ENCODE measurements at places on chromosomes 7 and 10.

DNA sequence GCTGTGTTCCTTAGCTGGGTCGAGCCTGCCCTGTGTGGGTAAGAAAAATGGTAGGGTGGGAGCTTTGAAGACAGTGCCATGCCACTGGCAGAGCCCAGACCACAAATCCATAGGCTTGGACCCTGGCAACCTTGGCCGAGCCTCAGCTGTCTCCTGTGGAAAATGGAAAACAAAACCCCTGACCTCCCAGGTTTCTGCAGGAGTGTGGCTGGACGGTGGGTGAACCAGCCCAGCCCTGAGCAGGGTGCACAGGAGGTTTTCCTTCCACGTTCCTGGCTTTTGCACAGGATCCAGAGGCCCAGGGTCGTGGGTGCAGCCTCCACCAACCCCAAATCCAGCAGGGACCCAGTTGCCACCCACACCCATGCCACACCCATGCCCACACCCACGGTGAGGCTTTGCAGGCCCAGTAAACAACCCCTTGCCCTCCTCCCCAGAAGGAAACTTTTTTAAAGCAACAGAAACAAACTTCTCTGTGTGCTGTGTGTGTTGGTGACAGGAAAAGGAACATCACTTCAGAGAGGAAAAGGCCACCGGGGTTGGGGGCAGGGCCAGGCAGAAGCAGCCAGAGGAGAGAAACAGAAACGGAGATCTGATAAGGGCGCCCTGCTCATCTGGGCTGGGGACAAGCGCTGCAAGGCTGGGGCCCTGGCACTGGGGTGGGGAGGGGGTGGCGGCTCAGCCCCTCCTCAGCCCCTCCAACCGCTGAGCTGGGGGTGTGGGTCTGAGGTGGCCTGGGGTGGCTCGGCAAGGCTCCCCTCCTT is 20.7 kb upstream of the ZMIZ1 start:
- DNase-seq, result peak; percentile 74

DNA sequence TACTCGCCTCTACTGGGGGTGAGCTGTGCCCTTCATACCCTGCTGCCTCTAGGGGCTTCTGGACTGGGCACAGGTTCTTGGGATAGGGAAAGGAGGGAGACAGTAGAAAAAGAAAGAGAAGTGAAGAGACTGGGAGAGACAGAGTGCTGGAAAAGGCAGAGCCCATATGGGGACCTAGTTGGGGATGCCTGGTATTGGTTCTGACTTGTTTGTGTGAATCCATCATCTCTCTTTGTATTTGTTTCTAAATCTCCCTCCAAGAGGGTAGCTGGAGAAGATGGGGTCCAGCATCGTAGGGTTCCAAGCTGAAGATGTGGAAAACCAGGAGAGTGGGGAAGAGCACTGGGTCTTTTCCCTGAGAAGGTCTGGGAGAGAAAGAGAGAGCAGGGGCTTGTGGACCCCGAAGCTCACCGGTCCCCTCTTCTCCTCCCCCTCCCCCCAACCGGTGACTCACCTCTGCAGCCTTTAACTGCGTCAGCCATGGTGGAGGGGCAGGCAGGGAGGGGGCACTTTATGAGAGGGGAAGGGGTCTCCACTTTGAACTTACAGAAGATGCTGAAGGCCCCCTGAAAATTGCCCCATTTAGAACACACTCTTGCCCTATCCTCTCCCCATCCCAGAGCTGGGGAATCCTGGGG is 3.2 kb upstream of the VGF start:
- DNase-seq, result peak; percentile 49

DNA sequence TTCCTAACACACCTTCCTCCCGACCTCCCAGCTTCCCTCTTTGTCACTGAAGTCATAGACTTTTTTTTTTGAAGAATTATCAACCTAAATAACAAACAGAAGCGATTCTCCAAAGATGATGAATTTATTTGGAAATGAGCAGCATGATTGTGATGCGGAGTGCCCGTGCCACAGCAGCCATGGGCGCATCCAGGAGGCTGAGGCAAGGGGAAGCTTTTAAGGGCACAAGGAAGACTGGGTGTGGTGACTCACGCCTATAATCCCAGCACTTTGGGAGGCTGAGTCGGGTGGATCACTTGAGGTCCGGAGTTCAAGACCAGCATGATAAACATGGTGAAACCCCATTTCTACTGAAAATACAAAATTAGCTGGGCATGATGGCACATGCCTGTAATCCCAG is 16.2 kb upstream of the GIMAP8 start:
- DNase-seq, result no peak

GRCh38 chr10:101803511-101803910 is 14.7 kb downstream of the OGA start:
- DNase-seq, result no peak

GRCh38 chr10:110764793-110765512 is 106.8 kb upstream of the PDCD4 start:
- no peak for DNase-seq

GRCh38 chr10:116712519-116712918 is 29.8 kb downstream of the HSPA12A start:
- no peak for DNase-seq

- no peak for DNase-seq
Measured at GRCh38 chr7:134014935-134015334, 112.2 kb upstream of the LRGUK start.

GRCh38 chr7:153564391-153564790 is 487.8 kb upstream of the DPP6 start:
- DNase-seq, result no peak

DNA sequence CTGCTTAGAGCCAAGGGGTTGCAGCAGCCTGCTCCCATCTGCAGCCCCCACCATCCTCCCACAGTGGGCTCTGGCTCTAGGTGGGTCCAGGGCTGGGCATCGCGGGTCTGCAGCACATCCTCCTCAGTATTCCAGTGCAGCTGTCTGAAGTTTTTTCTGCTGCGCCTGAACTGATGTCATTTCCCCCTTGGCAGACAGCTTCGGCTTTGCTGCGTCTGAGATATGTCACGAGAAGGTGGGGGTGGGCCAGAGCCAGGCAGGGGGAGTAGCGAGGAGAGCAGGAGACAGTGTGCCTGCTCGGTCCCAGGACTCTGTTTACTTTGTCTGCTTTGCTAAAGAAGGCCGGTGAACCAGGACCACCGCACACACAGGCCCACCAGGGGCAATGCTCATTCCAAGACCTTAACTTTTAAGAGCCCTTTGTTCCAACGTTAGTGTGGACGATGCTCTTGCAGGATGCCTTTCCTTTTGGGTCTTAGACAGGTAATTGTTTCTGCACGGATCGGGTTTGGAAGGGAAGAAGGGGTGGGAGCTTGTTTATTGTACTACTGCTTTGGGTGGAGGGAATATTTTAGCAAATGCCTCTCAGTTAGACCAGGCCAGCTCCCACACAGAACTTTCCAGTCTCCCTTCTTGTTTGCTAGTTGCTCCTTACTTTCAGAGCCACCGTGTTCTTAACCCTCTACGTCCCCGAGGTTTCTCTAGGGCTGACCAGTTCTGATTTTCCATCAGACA is 32.4 kb downstream of the WBP1L start:
- peak; percentile 36 for DNase-seq

- no peak for DNase-seq
Measured at GRCh38 chr7:2812114-2812487, 32.0 kb downstream of the GNA12 start.

DNA sequence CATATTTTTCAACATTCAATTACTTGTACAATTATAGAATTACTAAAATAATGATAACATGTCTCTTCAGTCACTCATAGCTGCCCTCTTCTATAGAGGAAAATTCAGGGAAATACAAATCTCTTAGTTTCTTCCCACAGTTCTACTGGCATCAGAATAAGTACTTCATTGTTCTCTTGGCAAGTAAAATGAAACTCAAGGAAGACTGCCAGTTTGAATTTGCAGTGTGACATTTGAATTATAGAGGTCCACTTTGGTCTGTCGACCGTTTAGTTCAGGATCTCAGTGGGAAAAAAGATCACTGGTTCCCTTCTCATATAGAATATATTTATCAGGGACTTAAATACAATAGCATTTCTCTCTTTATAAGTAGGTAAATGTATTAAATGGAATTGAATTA is 114.5 kb downstream of the PON1 start:
- DNase-seq, result no peak

DNA sequence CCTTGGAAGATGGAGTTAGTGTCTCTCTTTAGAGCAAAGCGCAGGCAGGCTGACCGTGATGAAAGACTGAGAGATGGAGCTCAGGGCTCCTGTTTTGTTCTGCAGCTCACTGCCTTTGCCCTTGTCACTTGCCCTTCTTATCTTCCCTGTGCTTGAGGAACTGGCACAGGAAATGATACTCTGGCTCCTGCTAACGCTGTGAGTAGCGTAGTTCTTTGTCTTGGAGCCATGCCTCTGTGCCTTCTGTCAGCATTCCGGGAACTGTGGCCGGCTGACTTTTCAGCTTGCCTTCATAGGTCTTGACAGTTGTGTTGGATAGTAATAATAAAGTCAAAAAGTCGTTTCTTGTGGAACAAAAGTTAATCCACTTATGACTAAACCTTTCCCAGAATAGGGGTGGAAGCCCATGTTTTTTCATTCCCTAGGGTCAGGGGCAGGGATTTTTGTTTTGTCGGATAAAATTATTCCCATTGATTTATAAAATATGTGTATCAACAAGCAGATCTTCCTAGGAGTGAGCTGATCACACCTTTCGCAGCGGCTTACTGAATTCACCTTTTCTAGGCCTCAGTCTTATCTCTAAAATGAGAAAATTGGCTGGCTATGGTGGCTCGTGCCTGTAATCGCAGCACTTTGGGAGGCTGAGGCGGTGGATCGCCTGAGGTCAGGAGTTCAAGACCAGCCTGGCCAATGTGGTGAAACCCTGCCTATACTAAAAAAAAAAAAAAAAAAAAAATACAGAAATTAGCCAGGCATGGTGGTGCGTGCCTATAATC is 16.6 kb upstream of the TMEM236 start:
- no peak for DNase-seq

- DNase-seq, result no peak
Measured at GRCh38 chr7:108592646-108593201, 23.1 kb downstream of the DNAJB9 start.

GRCh38 chr7:68984306-68984705 is 614.0 kb upstream of the AUTS2 start:
- no peak for DNase-seq

GRCh38 chr7:68088879-68089278 is 1092.2 kb downstream of the TYW1 start:
- DNase-seq, result no peak

- peak; percentile 18 for DNase-seq
Measured at GRCh38 chr10:112886463-112886862, 63.6 kb upstream of the TCF7L2 start.

- peak; percentile 1 for DNase-seq
Measured at GRCh38 chr7:121604627-121605316, 208.7 kb upstream of the FAM3C start.

GRCh38 chr10:49359349-49360270 is 36.3 kb downstream of the DRGX start:
- DNase-seq, result peak; percentile 78

DNA sequence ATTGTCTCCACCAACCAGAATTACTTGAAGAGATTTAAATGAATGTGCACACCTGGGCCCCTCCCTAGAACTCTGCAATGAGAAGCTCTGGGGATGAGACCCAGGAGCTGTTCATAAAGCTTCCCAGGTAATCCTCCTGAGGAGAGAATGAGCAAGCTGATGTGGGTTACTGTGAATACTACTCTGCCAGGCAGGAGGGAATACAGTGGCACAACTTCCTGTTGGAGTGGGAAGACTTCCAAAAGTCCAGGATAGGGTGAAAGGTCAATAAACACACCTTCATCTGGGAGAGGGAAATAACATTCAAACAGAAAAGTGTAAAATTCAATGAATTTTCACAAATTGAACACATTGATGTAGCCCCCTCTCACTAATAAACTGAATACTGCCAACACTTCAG is 351.4 kb downstream of the ABCA13 start:
- DNase-seq, result no peak

- peak; percentile 43 for DNase-seq
Measured at GRCh38 chr7:73909051-73909941, 48.3 kb downstream of the TMEM270 start.

GRCh38 chr10:3761021-3761686 is 23.9 kb downstream of the KLF6 start:
- no peak for DNase-seq

DNA sequence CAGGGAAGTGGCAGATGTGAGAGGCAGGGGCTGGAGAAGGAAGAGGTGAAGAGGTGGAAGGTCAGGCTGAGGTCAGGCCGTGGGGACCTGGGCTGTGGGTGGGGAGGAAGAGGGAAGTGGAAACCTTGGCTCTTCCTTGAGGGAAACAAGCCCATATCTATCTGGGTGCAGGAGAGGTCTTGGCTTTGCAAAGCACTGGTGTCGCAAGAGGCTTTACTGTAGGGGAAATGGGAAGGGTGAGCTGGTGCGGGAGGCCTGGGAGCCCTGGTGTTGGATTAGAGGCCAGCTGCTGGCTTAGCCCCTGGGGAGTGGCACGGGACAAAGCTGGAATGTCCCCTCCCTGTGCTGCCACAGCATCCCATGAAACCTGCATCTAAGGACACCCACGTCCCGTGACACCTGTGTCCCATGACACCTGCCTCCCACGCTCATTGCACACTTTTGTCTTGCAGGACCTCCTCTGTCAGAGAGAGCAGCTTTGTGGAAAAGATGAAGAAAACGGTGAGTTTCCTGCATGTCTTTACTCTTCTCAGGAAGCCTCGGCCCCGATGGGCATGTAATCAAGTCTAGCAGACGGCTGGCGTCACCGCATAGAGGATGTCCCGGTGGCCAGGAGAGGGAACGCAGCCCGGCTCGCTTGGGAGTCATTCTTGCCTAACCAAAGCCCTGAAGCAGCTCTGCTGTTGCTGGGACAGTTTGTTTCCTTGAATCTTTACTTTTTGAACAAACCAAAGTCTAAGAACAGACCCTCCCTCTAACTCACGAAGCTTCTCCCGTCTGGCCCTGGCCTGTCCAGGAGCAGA is 22.2 kb downstream of the TMEM120A start:
- DNase-seq, result peak; percentile 85

- DNase-seq, result no peak
Measured at GRCh38 chr10:95300022-95300539, 9.3 kb upstream of the PDLIM1 start.

DNA sequence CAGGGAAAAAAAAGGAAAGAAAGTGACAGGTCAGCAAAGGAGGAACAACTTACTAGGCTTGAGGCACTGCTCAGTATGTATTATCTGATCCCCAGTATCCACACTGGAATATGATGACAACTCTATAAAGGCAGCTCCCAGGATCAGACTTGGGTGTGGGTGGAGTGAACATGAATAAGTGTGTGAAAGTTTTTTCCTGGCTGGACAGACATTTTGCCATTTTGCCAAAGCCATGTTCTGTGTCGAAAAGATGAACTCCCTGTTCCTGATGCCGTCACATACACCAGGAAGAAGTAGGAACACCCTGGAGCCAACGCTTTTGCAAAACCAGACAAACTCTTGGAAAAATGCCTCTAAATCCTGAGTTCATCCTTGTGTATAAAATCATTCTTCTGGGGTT is 143.2 kb upstream of the MEOX2 start:
- no peak for DNase-seq

DNA sequence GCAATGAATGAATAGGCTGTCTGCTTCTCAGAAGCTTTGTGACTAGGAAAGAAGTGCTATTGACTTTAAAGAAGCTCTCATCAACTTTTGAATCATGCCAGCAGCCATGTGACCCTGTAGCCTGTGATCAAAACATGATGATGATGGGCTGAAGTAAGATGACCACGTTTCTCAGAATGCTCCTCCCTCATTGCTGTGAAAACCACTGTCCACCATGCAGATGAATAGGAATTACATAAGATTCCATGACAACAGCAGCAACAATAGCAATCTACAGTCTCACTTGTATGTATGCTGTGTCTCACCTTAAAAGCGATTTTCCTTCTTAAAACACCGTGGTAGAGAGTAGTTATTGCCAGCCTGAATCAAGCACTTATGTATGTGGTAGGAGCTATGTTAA is 228.4 kb downstream of the TRIL start:
- DNase-seq, result no peak

GRCh38 chr10:81109200-81109752 is 571.6 kb downstream of the SH2D4B start:
- DNase-seq, result no peak
